ENCODE measurements at places on chromosomes 5 and 9.

DNA sequence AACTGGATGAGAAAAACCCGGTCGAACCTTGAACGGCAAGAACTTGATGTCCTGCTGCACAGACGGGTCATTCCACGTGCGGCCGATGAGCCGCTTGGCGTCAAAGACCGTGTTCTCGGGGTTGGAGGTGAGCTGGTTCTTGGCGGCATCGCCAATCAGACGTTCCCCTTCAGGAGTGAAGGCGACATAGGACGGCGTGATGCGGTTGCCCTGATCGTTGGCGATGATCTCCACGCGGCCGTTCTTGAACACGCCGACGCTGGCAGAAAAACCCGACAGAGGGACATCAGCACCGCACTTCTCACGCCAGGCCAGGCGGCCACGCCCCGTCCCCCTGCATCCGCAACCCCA, 519 bp downstream of the HSPA5 start:
- no peak for DNase-seq

GRCh38 chr9:79129865-79130480, 441.8 kb upstream of the TLE4 start:
- DNase-seq: peak; percentile 23

DNA sequence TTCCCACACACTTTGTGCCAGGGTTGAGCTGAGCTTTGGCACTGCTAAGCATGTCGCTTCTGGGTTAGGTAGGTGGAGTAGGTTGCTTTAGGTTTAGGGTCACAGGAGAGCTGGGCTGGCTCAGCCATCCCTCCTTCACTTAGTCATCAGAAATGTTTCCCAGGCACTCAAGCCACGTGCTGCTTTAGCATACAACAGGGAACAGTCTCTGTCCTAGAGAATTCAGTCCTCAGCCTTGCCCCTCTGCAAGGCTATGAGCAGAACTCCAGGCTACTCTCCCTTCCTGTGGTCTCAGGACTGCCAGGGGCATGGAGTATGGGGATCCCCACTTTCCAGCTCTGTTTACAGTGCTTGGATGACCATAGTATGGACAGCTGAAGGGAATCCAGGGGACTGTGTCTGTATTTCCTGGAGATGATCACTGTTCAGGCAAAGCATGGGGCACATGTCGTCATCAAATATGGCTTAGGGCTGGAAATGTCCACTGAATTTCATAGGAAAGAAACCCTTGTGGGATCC, 7.5 kb upstream of the ANKRD33B start:
- DNase-seq: no peak

GRCh38 chr9:77063645-77064285, 44.3 kb downstream of the FOXB2 start:
- DNase-seq: no peak

- no peak for DNase-seq
Measured at GRCh38 chr5:95591490-95591901, 28.4 kb upstream of the GPR150 start.

DNA sequence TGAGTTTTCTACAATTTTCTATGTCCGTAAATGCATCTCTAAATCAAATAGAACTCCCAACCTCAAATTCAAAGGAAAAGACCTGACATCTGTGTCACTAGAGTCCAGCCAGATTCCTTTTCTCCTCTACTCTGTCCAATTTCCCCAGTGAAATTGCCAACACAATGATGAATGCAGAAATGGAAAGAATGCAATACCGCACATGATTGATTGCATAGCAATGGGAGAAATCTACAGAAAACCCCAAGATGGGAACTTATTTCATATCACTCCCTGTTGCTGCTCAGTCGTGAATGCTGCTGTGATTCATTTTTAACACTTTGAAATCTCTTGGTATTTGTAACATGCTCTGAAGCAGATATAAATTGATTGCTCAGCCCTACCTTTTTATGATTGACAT, 355.1 kb upstream of the TUSC1 start:
- no peak for DNase-seq

- DNase-seq: peak; percentile 39
Measured at GRCh38 chr5:124057724-124058231, 545.8 kb downstream of the CSNK1G3 start.

DNA sequence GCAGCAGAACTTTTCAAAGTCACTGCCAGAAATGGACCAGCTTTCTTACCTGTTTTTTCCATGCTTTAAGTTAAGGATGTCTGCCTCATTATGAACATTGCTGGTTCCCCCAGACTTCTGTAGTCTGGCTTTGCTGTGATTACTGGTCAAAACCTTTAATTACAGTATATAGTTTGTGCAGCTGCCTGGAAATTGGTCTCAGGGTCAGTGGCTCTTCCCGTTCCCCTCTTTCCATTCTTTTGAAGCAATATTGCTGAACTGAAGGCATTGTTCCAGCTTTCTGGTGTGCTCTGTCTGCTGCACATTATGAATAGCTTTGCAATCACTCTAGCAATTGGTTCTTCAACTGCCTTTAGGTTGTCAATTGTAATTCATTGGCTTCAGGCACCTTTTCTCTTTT, 206.5 kb downstream of the ARL15 start:
- no peak for DNase-seq

DNA sequence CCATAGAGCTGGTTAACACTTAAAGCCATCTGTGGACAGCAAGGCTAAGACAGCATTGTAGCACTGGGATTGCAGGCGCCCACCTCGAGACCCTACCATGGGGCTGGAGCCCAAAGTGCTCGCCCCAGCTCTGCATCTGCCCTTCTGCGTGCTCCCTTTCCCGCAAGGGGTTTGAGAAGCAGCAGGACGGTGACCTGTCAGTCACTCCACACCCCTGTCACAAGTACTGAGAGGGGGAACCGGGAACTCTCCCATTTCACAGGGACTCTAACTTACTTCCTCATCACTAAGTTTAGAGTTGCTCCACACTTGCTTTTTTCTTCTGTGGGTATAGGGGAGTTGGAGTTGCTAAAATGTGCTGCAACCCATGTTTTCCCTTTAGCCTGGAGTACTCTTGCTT, 273.2 kb downstream of the SMARCA2 start:
- DNase-seq: no peak

DNA sequence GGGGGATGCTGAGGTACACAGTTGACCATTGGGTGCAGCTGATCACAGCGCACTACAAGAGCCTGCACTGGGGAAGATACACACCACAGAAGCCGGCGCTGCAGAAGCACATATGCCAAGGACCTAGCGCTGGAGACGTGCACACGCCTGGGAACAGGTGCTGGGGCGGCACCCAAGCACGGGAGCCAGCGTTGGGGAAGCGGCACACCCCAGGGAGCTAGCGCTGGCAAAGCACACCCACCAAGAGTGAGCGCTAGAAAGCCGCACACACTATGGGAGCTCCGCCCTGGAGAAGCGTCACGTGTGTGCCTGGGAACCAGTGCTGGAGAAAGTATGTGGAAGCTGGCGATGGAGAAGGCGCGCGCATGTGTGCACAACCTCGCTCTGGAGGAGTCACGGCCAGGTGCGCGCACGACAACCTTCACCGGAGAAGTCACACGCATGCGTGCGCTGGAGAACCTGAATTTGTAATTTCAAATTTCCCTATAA, 4.5 kb downstream of the FANCC start:
- DNase-seq: peak; percentile 44

GRCh38 chr5:32206509-32207354, 32.6 kb upstream of the GOLPH3 start:
- DNase-seq: no peak

- no peak for DNase-seq
Measured at GRCh38 chr5:77832938-77833337, 56.8 kb upstream of the TBCA start.

DNA sequence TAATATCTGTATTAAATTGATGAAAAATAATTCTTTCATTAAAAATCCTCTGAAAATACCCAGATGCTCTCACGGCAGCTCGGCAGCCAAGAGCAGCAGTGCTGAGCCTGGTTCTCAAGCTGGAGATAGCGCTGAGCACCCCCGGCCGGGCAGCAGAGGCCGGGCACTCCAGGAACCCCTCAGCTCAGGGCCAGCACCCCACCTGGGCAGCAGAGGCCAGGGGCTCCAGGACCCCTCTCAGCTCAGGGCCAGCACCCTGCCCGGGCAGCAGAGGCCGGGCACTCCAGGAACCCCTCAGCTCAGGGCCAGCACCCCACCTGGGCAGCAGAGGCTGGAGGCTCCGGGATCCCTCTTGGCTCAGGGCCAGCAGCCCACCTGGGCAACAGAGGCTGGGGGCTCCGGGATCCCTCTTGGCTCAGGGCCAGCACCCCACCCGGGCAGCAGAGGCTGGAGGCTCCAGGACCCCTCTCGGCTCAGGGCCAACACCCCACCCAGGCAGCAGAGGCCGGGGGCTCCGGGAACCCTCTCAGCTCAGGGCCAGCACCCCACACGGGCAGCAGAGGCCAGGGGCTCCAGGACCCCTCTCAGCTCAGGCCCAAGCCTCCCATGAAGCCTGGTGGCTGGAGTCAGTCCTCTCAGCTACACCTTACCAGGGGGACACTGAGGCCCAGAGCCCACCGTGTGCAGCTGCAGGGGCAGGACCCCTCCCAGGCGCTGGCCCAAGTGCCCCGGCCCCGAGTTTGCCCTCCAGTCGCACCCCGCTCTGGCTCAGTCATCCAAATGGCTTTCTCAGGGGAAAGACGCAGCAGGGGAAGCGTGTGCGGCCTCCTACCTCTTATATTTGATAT, 21.7 kb downstream of the CLPTM1L start:
- no peak for DNase-seq

- DNase-seq: no peak
Measured at GRCh38 chr5:143262393-143263174, 140.9 kb downstream of the NR3C1 start.

- DNase-seq: no peak
Measured at GRCh38 chr9:36187414-36187813, 3.3 kb upstream of the CLTA start.

GRCh38 chr5:75824323-75824722, 107.1 kb upstream of the POC5 start:
- DNase-seq: no peak

GRCh38 chr9:101140764-101141163, 112.2 kb downstream of the PLPPR1 start:
- DNase-seq: no peak

DNA sequence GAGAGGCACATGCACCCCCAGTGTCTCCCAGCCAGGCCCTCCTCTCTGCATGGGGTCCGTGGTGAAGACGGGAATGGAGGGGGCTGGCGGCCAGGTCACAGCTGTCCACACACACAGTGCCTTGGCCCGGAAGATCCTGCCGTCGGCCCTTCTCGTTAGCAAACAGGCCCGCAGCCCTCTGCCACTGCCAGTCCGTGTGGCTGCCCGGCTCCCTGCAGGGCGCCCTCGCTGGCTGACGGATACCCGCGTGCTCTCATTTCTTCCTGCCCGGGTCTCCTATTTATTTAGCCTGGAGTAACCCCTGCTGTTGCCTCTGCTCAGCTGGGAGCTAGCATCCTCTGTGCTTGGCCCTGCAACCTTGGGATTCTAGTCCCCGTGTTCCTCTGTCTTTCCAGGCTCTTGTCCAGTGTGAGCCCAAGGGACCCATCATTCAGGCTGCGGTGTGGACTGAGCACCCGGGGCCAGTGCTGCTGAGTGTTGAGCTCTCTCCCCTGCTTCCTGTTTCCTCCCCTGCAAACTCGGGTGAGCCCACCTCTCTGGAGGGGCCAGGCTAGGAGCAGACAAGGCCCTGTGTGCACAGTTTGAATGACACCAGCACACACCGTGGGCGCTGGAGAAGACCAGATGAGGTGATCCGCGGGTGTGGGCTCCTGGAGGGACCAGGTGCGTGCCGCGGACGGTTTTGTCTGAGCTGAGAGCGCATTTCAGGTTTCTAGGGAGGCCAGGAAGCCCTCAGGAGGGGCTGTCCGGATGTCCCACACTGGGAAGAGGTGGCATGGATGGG, 14.6 kb upstream of the RNU6ATAC start:
- DNase-seq: no peak

GRCh38 chr9:91412941-91413340, 10.7 kb downstream of the NFIL3 start:
- no peak for DNase-seq

- no peak for DNase-seq
Measured at GRCh38 chr5:61894046-61894445, 412.0 kb upstream of the KIF2A start.

GRCh38 chr5:37492778-37493555, 113.8 kb downstream of the WDR70 start:
- no peak for DNase-seq

- no peak for DNase-seq
Measured at GRCh38 chr5:128384068-128384467, 154.0 kb downstream of the FBN2 start.

GRCh38 chr9:134130503-134131375, 5.1 kb upstream of the WDR5 start:
- DNase-seq: no peak

DNA sequence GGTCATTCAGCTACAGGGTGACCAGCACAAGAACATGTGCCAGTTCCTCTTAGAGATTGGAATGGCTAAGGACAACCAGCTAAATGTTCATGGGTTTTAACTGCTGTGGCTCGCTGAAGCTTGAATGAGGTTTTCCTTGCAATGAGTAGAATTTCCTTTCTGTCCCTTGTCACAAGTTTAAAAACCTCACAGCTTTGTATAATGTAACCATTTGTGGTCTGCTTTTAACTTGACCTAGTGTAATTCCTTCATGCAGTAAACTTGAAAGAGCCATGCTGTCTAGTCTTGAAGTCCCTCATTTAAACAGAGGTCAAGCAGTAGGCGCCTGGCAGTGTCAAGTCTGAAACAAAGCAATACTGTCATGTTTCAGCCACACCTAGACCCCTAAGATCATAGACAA, 181.3 kb upstream of the DMRT1 start:
- no peak for DNase-seq
